ENCODE measurements at places on chromosomes 7 and 10. TPM values are rescaled to one million over a fixed set of nuclear protein-coding genes. Genes with fewer than 3 reads are reported as not detected.

DNA sequence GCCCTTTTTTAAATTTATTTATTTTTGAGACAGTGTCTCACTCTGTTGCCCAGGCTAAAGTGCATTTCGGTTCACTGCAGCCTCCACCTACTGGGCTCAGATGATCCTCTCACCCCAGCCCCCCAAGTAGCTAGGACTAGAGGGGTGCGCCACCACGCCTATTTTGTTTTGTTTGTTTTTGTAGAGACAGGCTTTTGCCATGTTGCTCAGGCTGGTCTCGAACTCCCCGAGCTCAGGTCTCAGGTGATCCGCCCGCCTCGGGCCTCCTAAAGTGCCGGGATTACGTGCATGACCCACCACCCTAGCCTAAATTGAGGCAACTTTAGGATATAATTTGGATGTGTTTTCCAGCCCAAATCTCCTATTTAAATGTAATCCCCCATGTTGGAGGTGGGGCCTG, 805 bp downstream of the ZNF736 start:
- no peak for DNase-seq

DNA sequence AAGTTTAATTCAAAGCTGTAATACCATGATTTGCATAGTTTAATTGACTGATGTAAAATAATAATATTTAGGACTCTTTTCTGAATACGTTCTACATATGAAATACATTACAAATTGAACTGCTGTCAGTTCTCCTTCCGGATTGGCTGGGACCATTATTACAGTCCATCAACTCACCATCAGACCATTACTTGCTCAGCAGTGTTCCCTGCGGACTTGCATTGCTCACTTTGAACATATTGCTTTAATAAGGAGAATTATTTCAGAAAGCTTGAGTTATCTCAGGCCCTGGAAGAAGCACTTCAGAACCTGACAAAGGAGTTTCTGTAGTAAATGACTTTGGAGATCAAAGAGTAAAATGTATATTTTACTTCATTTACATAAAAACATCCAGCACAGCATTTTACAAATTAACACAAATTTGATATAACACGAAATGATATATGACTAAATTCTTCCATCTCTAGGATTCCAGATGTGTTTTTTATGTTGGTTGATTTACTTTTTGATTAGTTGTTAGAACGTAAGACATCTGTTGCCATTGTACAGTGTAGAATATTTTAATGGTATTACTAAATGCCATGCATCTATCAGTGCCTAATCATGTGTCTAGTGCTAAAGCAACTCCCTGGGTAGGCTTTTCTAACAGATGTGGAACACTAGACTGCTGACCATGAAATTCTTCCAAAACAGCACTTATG, 418.5 kb upstream of the SEMA3A start:
- no peak for DNase-seq

GRCh38 chr10:15448598-15448997, 77.5 kb upstream of the FAM171A1 start:
- no peak for DNase-seq

DNA sequence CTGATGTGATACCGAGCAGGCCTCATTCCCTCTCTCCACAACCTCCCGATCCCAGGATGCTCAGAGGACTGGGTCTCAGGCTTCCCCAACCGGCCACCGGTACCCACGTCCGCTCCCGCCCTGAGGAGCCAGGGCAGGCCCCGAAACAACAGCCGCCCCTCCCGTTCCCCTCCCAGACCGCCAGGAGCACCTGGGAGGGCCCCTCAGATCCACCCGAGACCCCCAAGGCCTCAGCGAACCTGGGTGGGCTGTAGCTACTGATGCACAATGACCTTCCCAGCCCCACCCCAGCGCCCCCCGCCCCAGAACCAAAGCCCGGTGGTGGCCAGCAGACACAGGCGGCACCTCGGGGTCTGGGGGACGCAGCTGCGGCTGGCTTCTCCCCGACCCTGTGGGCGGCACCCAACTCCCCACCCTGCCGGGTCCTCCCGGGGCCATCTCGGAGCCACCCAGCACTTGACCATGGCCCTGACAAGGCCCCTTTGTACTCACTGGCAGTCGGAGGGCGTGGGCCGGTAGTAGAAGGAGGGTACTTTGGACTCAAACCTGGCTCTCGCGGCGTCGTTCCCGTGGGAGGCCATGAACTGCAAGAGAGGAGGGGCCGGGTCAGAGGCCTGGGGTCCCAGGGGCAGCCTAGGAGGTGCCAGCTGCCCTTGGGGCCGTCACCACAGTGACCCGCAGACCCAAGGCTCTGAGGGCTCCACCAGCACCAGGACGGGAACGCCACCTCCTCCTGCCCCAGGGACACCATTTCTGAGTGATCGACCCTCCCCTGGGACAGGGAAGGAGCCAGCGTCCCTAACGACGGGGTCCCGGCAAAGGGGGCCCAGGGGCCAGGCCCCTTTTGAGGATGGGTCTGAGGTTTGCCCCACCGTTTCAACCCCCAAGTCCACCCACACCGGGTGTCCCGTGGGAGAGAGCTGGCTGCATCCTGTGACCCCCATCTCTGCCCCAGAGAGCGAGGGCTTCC, 28.1 kb downstream of the ADAP1 start:
- DNase-seq = peak; percentile 65

- DNase-seq = no peak
Observed at GRCh38 chr7:88432301-88432700, 125.6 kb upstream of the STEAP4 start.

DNA sequence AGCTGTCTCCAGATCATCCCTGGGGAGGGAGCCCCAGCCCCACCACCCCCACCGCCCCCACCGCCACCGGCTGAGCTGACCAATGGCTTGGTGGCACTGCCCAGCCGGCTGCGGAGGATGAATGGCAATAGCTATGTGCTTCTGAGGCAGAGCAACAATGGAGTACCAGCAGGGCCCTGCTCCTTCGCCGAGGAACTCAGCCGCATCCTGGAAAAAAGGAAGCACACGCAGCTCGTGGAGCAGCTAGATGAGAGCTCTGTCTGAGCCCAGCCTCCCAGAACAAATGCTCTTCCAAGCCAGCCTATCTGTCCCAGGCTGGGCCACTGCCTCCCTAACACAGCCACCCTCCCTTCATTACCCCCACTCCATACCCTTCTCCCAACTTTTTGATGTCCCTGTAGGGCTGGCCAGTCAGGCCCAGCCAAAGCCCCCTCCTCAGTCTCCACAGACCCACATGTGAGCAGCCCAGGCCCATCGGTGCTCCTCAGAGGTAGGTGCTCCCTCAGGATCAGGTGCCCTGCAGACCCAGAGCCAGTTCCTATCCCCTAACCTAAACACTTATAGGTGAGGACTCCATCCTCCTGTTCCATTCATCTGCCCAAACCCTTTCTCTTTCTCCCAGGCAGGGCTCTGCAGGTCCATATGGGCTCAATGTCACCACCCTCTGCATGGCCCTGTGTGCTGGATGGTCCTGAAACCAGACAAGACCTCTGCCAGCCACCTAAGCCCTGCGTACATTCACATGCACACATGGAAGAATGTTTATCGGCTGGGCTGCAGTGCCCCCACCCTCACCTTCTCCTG, 3.2 kb downstream of the MRPL43 start:
- no peak for DNase-seq

GRCh38 chr10:78407009-78407711, 373.5 kb downstream of the RPS24 start:
- peak; percentile 86 for DNase-seq

- DNase-seq = no peak
Observed at GRCh38 chr7:7922684-7923385, 45.8 kb upstream of the GLCCI1 start.

GRCh38 chr7:36300696-36301350, 88.8 kb upstream of the ANLN start:
- no peak for DNase-seq

GRCh38 chr10:1109795-1110673, 53.8 kb downstream of the WDR37 start:
- DNase-seq = peak; percentile 33

DNA sequence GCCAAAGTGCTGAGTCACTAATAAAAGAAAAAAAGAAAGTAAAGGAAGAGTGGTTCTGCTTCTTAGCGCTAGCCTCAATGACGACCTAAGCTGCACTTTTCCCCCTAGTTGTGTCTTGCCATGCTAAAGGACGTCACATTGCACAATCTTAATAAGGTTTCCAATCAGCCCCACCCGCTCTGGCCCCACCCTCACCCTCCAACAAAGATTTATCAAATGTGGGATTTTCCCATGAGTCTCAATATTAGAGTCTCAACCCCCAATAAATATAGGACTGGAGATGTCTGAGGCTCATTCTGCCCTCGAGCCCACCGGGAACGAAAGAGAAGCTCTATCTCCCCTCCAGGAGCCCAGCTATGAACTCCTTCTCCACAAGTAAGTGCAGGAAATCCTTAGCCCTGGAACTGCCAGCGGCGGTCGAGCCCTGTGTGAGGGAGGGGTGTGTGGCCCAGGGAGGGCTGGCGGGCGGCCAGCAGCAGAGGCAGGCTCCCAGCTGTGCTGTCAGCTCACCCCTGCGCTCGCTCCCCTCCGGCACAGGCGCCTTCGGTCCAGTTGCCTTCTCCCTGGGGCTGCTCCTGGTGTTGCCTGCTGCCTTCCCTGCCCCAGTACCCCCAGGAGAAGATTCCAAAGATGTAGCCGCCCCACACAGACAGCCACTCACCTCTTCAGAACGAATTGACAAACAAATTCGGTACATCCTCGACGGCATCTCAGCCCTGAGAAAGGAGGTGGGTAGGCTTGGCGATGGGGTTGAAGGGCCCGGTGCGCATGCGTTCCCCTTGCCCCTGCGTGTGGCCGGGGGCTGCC, at the start of gene IL6:
Gene IL6 (plus strand): TSS at position 294 of the 807 bp plus-strand sequence. CDS start 63 bp downstream, at position 357.
- peak; percentile 87 for DNase-seq

GRCh38 chr10:73940634-73941221, 29.8 kb downstream of the PLAU start:
- peak; percentile 96 for DNase-seq

DNA sequence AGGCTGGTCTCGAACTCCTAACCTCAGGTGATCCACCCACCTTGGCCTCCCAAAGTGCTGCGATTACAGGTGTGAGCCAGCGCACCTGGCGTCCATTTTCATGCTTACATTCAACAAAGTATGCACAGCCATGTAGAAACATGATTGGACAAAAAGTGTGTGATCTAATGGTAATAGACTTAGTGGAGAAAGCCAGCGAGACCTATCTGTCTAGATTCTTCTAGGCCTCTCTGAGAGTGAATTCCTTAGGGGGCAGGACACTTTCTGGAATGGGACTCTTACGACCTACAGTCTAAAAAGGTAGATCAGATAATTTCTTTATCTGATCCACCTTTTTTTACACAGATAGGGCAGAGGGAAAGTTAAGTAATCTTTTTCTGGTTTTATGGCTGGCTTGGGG, 46.3 kb upstream of the SDK1 start:
- no peak for DNase-seq

DNA sequence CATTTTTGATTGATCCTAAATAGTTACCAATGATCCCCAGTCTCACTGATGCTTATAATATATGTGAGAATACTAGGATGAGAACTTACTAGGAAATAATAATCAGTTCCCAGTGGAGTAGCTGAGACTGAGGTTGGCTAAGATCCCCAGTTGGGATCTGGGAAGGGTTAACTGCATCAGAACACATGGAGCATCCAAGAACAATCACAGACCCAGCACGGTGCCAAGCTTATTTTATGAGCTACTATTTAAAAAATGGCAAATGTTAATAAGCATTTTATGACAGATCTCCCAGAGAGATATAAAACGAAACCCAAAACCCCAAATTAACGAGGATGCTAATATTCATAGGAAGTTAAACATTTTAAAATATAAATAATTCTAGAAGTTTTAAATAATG, 379.5 kb downstream of the THSD7A start:
- no peak for DNase-seq

DNA sequence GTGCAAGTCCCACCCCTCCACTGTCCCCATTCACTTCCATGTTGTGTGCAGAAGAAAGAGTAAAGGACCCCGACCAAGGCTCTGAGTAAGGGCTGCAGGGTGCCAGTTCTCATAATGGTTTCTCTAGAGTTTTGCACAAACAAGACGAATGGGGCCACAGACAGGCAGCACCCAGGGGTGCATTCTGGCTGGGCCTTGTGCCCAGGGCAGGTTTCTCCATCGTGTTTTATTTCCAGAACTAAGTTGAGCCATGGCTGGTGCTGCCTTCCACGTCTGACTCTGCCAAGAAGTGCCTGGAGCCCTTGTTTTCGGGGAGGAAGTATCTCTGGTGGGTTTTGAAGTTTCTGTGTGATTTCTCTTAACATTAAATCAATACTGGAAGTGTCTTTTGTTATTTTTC, 95.0 kb upstream of the SDK1 start:
- no peak for DNase-seq

DNA sequence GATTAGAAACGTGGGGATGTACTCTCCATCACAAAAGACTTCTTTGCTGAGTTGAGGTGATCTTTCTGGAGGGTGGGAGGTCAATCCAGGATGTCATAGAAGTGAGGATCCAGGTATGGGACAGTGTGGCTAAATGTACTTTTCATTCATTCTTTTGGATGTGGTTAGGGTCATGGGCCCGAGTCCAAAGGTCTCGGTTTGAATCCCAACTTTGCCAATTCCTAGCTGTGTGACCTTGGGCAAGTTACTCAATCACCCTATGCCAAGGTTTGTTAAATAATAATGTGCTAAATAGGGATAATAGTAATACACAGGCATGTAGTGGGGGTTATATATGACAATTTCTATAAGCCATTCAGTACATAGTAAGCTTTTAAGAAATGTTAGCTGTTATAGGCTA, 91.4 kb downstream of the SAMD9 start:
- DNase-seq = no peak

GRCh38 chr10:124601016-124601415, 139.4 kb downstream of the LHPP start:
- DNase-seq = no peak

GRCh38 chr10:79061441-79062315, 7.1 kb upstream of the ZMIZ1 start:
- DNase-seq = no peak

GRCh38 chr7:155962191-155962967, 150.1 kb upstream of the SHH start:
- DNase-seq = no peak

- DNase-seq = no peak
Observed at GRCh38 chr7:44733708-44734481, 14.8 kb upstream of the ZMIZ2 start.

DNA sequence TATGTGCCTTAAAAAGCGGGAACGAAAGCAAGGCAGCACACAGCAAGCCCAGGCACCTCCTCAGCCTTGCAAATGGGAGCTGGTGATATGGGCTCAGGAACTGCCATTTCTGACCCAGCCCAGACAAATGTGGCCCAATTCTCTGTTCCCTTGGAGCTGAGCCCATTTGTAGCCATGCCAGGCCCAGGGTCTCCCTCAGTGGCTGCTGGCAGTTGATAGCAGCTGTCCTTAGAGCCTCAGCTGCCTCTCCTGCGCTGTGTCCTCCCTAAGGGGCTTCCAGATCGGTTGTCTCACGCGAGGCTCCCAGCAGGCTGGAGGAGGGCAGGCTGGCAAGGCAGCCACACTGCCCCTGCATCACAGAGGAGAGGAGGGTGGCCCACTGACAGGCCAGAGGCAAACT, 275.8 kb downstream of the KCNMA1 start:
- no peak for DNase-seq

- DNase-seq = no peak
Observed at GRCh38 chr7:142308326-142308725, 50.5 kb upstream of the PRSS58 start.

- DNase-seq = no peak
Observed at GRCh38 chr10:100654782-100655325, 90.5 kb upstream of the PAX2 start.

GRCh38 chr10:16909961-16910792, 93.0 kb upstream of the RSU1 start:
- no peak for DNase-seq

BLOC1S2 gene
- 32.0 TPM for total RNA-seq

LMOD2 gene
- total RNA-seq = 1,479 TPM

GTF2IRD1 gene
- 14.4 TPM for total RNA-seq

C10orf95 gene
- not detected for total RNA-seq

GPNMB gene
- total RNA-seq = 290 TPM

SLC26A3 gene
- not detected for total RNA-seq

MKX gene
- 0.56 TPM for total RNA-seq

WAC gene
- 104 TPM for total RNA-seq

SORCS3 gene
- total RNA-seq = not detected

Measured in heart left ventricle (tissue), 16 donors.